Naive thymus-derived CD8-positive, alpha-beta T cell (primary cell): ENCODE measurements at places on chromosomes 3 and 15. TPM values are rescaled to one million over a fixed set of nuclear protein-coding genes. Genes with fewer than 3 reads are reported as not detected.

GRCh38 chr3:57164217-57164656 lies 916 bp downstream of the IL17RD start:
- no peak for DNase-seq

DNA sequence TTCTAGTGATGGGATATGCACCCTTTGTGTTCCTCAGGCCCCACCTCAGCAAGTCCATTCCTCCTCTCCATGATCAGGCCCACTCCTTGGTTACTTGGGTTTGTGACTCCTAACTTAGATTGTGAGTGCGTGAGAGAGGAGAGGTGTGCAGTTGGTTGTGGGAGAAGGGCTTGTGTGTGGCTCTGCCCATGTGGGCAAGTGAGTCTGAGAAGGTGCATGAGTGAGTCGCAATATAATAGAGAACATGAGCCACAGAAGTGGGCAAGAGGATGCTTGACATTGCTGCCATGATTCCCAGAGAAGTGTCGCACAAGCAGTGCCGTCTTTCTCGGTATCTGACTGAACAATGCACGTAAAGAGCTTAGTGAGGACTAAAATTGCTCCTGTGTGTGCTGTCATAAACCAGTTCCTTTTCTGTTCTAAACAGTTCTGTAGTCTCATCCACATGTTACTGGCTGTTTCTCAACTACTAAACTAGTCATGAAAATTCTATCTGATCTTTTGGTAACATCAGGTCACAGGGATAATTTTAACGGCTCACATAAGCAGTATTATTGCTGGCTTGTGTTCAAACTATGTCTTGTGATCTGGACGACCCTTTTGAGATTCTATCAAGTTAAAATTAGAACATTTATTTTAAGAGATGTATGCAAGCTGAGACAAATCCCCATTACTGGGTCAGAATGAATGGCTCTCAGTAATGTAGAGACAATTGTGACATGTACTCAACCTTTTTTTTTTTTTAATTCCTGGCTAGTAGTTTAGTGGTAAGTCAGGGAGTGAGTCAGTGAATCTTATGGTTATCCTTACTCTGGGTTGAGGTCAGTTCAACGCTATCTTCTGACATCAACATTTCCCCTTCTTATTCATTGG lies 25.6 kb downstream of the GYG1 start:
- DNase-seq: no peak

Gene SLC2A2
- polyA plus RNA-seq: not detected

Gene GHRL
- polyA plus RNA-seq: 3.2 TPM

Gene CSPG5
- polyA plus RNA-seq: not detected

DNA sequence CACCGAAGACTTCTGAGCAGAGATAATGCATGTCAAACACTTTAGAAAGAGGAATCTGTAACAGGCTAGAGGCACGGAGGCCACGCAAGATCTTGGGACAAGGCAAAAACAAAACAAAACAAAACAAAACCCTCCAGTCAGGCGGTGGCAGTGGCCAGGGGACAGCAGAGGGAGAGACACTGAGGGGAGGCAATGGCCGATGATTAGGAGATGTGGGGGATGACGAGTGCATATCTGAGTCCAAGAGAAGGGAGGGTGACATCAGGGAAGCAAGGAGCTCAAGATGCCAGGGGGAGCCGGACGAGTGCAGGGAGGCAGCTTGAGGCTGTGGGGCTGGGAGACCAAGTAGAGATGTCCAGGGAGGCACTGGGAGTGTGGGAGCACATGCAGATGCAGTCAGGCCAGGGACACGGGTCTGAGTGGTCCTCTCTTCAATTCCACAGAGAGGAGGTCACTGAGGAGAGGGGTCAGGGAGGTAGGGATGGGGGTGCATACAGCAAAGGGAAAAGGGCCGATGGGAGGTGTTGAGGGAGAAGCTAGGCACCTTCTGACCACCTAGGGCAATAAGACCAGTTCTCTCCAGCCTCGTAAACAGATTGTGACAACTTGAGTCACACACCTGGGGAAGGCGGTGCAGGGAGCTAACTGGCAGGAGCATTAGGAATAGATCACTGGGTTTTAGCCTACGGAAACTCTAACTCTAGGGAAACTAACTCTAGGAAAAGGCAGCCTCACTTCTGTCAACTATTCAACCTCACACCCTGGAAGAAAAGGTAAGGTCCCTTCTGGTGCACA lies 29.6 kb downstream of the SLCO2A1 start:
- DNase-seq: no peak

GRCh38 chr3:45269952-45270351 lies 43.9 kb upstream of the TMEM158 start:
- DNase-seq: no peak

Gene DAZL
- not detected for polyA plus RNA-seq

DNA sequence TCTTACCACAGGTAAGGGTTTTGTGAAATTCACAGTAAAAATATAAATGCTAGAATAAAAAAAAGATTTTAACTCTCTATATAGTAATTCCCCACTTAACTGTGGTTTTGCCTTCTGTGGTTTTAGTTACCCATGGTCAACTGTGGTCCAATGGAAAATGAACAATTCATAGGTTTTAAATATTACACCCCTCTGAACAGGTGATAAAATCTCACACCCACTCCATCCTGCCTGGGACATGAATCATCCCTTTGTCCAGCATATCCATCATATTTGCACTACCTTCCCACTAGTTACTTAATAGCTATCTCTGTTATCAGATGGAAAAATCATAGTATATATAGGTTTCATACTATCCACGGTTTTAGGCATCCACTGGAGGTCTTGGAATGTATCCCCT lies 49.2 kb downstream of the HDGFL3 start:
- no peak for DNase-seq

Gene SERINC4
- 3.5 TPM for polyA plus RNA-seq

- DNase-seq: no peak
Observed at GRCh38 chr3:101377796-101378195, 57.4 kb upstream of the IMPG2 start.

Gene LXN
- 8.0 TPM for polyA plus RNA-seq
